Neural progenitor cell (in vitro differentiated cells): ENCODE measurements at places on chromosomes 6 and 20. TPM values are rescaled to one million over a fixed set of nuclear protein-coding genes. Genes with fewer than 3 reads are reported as not detected.

GRCh38 chr6:119683031-119683430 is 333.5 kb upstream of the MAN1A1 start:
- DNase-seq = peak; percentile 37
- H3K27me3 ChIP-seq = no peaks in the 10 kb centered on the region
- H3K27ac ChIP-seq = no peak overlapping the region
- no peak overlapping the region for H3K4me3 ChIP-seq
- H3K36me3 ChIP-seq = no peaks in the 10 kb centered on the region

DNA sequence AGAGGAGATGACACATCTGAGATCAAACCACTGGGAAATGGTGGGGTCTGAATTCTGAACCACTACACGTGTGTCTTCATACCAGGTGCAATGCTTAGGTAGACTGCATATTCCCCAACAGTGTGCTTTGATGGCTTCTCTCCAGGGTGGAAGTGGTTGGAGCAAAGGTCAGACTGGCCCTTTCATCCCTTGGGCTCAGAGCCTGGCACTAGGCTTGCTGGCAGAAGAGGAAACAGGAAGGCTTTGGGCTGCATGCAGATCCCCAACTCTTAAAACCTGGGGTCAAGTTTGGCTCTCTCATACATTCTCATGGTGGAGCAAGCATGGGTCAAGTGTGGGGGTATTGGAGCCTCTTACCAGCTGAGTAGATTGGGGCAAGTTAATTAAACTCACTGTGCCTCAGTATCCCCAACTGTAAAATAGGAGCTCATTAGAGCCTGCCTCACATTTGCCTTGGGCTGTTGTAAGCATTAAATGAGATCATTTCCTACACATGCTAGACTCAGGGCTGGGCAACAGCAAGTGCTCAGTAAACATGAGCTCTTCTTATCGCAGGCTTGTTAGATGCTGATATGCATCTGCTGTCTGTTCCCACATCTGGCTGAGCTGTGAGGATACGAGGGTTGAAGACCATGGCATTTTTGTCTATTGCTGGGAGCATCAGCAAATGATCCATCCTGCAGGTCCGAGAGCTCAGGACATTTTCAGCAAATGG is 51.6 kb upstream of the FAM83D start:
- H3K4me3 ChIP-seq = no peak overlapping the region
- H3K27me3 ChIP-seq = peaks cover 7% of the 10 kb centered on the region
- no peak overlapping the region for H3K27ac ChIP-seq

- no peaks in the 10 kb centered on the region for H3K4me1 ChIP-seq
- DNase-seq = no peak
- H3K36me3 ChIP-seq = no peaks in the 10 kb centered on the region
- H3K27me3 ChIP-seq = no peaks in the 10 kb centered on the region
Measured at GRCh38 chr6:33897189-33897780, 93.5 kb upstream of the MLN start.

DNA sequence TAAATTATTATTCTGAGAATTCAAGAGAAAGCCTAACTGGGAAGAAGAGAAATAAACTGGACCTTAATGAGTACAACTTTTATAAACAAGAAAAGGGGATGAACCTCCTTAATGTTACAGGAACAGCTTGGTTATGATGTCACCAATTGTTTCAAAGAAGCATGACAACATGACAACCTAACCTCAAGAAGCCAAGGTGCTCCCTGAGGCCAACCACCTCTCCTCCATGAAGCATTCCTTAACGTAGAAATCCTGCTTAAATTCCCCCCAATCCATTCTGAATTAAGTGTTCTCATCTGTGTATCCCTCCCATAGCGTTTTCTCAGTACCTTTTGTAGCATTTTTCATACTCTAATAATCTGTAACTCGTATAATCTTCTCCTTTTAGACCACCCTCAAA is 1.7 kb downstream of the HBS1L start:
- DNase-seq = no peak
- H3K4me3 ChIP-seq = peak overlapping the region; percentile 85
- H3K36me3 ChIP-seq = peaks cover 3% of the 10 kb centered on the region
- peaks cover 10% of the 10 kb centered on the region for H3K4me1 ChIP-seq

TENT5A gene
- total RNA-seq = 8.7 and 11.7 TPM in 2 replicates

GRCh38 chr6:22194188-22194921 is 102.5 kb downstream of the PRL start:
- no peak overlapping the region for H3K27ac ChIP-seq
- no peak for DNase-seq
- H3K27me3 ChIP-seq = no peaks in the 10 kb centered on the region
- no peaks in the 10 kb centered on the region for H3K36me3 ChIP-seq

GRCh38 chr20:52747845-52748284 is 224.3 kb upstream of the TSHZ2 start:
- no peak overlapping the region for H3K4me3 ChIP-seq
- peak; percentile 58 for DNase-seq
- H3K36me3 ChIP-seq = no peaks in the 10 kb centered on the region
- no peak overlapping the region for H3K27ac ChIP-seq
- peaks cover 5% of the 10 kb centered on the region for H3K4me1 ChIP-seq

DNA sequence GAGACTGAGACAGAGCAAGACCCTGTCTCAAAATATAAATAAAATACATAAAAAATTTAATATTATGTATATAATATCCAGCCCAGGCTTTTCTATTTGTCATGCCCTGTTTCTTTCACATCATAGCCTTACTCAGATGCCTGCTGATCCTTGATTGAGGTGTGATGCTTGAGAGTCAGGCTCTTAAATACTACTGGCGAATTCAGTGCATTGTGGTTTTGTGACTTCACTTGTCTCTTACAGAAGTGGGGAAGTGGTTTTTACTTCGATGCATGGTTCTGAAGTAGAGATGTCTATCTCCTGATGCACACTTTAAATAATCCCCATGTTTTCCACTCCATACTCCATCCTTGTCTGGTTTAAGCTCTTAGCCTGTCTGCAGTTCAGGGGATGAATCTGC is 29.1 kb downstream of the ASXL1 start:
- no peak for DNase-seq
- H3K36me3 ChIP-seq = no peaks in the 10 kb centered on the region
- no peak overlapping the region for H3K27ac ChIP-seq
- no peak overlapping the region for H3K4me3 ChIP-seq
- H3K27me3 ChIP-seq = no peaks in the 10 kb centered on the region
- no peaks in the 10 kb centered on the region for H3K4me1 ChIP-seq

DNA sequence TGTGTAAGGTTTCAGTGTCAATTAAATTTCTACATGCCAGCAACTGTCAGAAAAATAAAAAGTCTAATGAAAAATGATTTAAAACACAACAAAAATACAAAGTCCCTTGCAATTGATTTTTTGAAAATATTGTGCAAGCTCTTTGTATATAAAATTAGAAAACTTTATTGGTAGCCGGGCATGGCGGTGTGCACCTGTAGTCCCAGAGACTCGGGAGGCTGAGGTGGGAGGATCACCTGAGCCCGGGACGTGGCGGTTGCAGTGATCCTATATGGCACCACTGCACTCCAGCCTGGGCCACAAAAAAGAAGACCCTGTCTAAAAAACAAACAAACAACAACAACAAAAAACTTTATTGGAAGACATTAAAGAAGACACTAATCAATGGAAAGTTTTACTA is 6.0 kb upstream of the OVOL2 start:
- H3K4me1 ChIP-seq = peaks cover 6% of the 10 kb centered on the region
- no peak overlapping the region for H3K27ac ChIP-seq
- H3K27me3 ChIP-seq = peaks cover 38% of the 10 kb centered on the region
- no peak for DNase-seq
- no peak overlapping the region for H3K4me3 ChIP-seq

C6orf163 gene
- total RNA-seq = 2.6 and 3.1 TPM in 2 replicates

- no peak overlapping the region for H3K4me3 ChIP-seq
- no peaks in the 10 kb centered on the region for H3K36me3 ChIP-seq
- no peaks in the 10 kb centered on the region for H3K4me1 ChIP-seq
- no peak overlapping the region for H3K27ac ChIP-seq
- DNase-seq = no peak
Measured at GRCh38 chr6:123085403-123085802, 89.4 kb downstream of the CLVS2 start.

DNA sequence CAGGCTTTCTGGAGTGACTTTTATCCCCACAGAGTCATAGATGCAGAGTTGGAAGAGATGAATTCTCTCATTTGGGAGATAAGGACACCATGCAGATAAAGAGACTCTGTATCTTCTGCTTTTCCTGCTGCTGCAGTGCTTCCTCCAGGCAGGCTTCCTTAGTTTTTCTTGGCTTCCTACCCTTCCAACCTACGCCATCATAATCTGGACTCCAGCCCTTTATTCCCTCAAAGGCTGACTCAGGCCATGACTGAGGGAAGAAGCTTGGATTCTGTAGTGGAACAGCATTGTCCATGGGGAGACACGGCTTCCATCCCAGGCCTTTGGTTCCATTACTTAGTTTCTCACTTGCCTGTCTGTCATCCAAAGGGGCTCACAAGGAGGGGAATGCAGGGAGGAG is 6.5 kb upstream of the RNF24 start:
- H3K4me1 ChIP-seq = peaks cover 34% of the 10 kb centered on the region
- no peaks in the 10 kb centered on the region for H3K36me3 ChIP-seq
- no peak overlapping the region for H3K27ac ChIP-seq

DNA sequence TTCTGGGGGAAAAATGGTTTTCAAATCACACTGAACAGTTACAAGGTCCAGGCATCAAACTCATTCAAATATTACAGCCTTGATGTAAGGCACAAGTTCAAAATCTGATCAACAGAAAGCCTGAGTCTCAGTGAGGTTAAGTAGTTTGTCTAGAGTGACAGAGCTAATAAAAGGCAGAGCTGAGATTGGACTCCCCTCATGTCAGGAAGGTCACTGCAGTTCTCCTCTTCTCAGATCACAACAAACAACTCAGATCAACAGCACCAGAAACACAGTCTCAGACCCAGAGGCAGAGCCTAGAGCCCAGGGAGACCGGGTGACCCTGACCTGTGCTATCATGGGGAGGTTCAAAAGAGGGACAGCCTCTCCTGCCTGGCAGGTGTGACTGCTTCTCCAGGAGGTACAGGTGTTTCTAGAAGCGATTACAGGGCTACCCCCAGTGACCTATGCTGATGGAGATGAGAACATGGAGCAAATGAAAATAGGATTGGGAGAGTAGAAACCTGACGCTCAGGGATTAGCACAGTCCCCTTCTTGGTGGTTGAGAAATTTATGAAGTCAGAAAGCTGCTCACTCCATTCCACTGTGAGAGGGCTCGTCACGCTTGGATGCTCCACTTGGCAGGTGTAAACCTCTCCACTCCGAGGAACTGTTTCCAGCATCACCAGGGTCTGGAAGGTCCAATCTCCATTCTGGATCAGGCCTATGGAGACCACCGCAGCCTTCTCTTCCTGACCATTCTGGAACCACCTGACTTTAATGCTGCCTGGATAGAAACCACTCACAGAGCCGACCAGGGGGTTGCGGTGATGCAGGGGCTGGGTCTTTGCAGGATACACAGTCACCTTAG is 24.3 kb upstream of the HLA-DRB5 start:
- DNase-seq = no peak
- H3K4me3 ChIP-seq = no peak overlapping the region
- no peaks in the 10 kb centered on the region for H3K36me3 ChIP-seq
- H3K27me3 ChIP-seq = no peaks in the 10 kb centered on the region
- H3K4me1 ChIP-seq = no peaks in the 10 kb centered on the region

GRM1 gene
- 0.50 and 0.79 TPM in 2 replicates for total RNA-seq

MAS1 gene
- total RNA-seq = not detected in 2 replicates

DNA sequence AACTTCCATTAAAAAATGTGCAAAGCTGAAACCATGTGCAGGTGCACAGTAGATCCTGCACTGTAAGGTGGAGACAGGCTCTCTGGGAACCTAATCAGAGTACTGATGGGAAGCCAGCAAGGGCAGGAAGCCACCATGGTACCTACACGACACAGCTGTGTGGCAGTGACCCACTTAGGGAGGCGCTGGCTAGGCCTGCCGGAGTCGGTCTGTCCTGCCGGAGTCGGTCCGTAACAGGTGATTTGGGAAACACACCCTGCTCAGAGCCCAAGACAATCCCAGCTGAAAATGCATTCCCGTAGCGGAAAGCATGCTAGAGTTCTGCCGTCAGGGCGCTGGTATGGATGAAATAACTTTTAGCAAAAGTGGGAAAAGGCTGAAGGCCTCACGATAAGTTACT is 17.2 kb downstream of the TXNDC5 start:
- no peak overlapping the region for H3K27ac ChIP-seq
- H3K4me3 ChIP-seq = no peak overlapping the region
- H3K27me3 ChIP-seq = no peaks in the 10 kb centered on the region
- H3K36me3 ChIP-seq = peaks cover 8% of the 10 kb centered on the region
- no peak for DNase-seq

RGS19 gene
- total RNA-seq = 2.0 and 11.0 TPM in 2 replicates

DNA sequence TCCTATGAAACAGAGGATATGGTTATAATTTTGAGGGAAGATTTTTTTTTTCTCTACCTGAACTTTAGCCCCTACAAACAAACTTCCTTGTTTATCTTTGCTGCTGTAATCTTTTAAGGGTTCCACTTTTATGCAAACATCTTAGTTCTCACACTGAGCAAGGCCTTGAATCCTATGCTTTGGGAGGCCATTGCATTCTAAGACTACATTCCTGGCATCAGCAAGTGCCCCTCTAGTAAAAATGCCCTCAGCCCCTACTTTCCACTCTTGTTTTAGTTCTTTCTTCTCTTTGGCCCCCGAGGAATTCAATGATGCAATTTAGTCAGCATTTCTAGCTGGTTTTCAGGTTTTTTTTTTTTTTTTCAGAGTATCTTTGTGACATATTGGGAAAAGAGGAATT is 8.1 kb upstream of the AHI1 start:
- H3K27me3 ChIP-seq = no peaks in the 10 kb centered on the region
- no peak overlapping the region for H3K27ac ChIP-seq
- H3K4me3 ChIP-seq = no peak overlapping the region
- no peaks in the 10 kb centered on the region for H3K4me1 ChIP-seq
- DNase-seq = no peak

- no peak overlapping the region for H3K4me3 ChIP-seq
- DNase-seq = no peak
- no peak overlapping the region for H3K27ac ChIP-seq
- no peaks in the 10 kb centered on the region for H3K27me3 ChIP-seq
- H3K36me3 ChIP-seq = no peaks in the 10 kb centered on the region
- H3K4me1 ChIP-seq = no peaks in the 10 kb centered on the region
Measured at GRCh38 chr20:22243067-22243466, 341.3 kb downstream of the FOXA2 start.

DNA sequence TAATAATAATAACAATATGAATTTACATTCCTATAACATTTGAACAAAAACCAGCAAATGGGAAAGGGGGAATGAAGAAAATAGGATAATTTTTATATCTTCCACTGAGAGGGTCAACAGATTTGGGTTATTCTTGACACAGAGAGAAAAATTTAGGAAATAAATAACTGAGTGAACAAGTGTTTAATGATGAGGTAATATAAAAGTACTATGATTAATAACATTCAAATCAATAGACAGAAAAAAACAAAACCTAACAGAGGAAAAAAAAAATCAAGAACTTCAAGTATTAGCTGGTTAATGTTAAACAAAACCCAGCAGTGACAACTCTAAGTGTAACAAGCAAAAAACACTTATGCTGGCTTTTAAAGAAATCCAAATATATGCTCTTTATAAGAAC is 66.5 kb downstream of the LCA5 start:
- no peak overlapping the region for H3K4me3 ChIP-seq
- no peaks in the 10 kb centered on the region for H3K36me3 ChIP-seq
- H3K27ac ChIP-seq = no peak overlapping the region
- no peaks in the 10 kb centered on the region for H3K4me1 ChIP-seq
- no peaks in the 10 kb centered on the region for H3K27me3 ChIP-seq
